Right cardiac atrium (tissue), 5 donors: ENCODE measurements at places on chromosomes 6 and 20.

- no peak for DNase-seq
Observed at GRCh38 chr6:166830185-166830890, 126.0 kb downstream of the RNASET2 start.

GRCh38 chr6:42086046-42087035 lies 36.0 kb downstream of the TAF8 start:
- no peak for DNase-seq

DNA sequence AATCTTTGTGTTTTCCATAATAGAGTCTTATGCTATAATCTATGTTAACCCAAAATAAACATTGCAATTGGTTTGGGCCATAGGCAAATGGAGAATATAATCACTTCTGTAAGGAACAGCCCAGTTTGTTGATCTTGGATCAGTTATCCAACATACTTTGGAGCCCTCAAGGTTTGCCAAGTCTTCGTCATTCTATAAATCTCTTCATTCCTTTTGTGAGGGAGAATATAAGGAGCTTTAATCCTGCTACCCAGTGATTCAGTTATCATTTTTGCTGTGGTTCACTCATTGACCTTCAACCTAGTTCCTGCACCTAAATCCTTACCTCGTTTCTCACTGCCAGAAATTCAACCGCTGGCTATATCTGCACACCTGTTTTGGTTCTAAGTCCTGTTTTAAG lies 500.3 kb upstream of the PTCHD4 start:
- no peak for DNase-seq

DNA sequence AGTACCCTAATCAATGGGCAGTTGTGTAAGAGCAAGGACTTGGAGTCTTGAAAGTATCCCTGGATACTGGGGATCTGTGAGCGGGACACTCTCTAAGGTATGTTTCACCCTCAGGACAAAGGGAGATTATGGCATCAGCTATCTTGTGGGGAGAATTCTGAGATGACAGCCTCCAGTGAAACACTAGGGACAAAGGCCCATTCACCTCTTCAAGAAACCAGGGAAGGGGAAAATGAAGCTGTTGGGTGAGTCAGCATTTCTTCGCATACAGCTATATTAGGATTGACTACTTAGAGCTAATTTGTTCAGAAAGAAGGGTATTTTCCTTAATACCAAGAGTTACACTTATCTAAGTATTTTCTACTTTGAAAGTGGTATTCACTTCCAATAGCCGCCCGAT lies 35.9 kb downstream of the OPN5 start:
- no peak for DNase-seq

DNA sequence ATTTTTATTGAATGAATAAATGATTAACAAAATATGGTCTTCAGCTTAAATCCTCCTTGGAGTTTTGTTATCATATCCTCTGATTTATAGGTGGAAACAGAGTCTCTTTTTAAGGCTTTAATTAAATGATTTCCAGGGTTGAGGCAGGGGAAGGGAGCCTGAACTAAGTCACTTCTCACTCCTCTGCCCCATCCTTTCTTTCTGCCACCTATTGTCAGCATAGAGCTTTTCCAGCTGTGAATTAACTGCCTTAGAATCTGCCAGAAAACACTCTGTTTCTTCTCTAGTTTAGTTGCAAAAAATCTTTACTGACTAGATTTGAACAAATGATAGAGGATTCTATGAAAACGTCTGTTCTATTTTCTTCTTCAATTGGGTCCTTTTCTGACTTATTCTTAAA lies 9.8 kb downstream of the OGFRL1 start:
- no peak for DNase-seq
